ENCODE measurements at places on chromosomes 2 and 18.

DNA sequence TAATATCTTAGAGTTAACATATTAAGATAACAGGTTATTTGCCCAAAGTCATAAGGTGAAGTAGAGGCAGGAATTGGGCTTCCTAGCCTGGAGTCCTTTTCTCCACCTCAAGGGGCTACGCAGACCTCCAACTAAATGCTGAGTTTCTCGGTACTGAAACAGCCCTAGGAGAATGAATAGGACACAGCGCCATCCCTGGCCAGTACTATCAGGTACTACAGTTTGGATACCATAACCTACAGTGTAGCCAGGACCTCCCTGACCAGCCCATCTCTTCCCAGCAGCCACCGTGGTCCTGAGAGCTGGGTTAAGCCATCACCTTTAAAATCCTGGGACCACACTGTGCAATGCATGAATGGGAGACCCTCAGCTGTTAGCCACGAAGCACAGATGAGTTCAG is 15.7 kb downstream of the CASP8 start:
- DNase-seq = no peak

GRCh38 chr2:200348897-200349563 is 42.5 kb downstream of the SPATS2L start:
- DNase-seq = no peak

- DNase-seq = no peak
These were observed 13.5 kb upstream of the PRSS56 start for GRCh38 chr2:232506709-232507108.

DNA sequence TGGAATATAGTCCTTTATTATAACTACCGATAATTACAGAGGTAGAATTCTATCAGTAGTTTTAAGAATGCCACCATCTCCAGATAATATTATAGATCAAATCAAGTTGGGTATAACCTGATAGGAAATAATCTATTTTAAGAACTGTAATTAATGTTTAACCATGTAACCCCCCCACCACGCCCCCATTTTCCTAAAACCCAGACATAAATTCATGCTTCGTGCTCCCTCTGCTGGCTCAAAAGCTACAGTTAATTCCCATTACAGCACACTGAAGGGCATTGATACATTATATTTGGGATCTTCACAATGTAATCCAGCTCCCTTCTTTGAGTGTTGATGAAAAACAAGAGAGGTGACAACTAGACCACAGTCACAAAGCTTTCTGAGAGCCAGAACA is 228.0 kb upstream of the SMAD7 start:
- no peak for DNase-seq

DNA sequence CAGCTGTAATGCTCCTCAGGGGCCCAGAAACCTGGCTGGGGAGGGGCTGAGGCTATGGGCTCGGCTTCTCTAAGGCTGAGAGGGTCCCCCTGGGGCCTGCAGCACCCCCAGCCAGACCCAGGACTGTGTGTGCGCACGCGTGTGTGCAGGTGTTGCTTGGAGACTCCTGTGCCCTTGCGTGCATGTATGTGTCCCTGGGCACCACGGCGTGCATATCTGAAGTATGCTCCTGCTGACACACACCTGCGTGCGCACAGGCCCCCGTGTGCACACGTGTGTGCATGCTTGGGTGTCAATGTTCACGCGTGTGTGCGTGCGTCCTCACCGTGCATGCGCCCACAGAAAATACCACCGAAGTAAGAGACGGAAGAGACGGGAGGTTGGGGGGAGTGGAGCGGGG is 14.9 kb upstream of the ECEL1 start:
- no peak for DNase-seq

GRCh38 chr2:120787822-120788700 is 52.4 kb downstream of the GLI2 start:
- DNase-seq = no peak

- DNase-seq = no peak
These were observed 2.0 kb downstream of the NAGK start for GRCh38 chr2:71070294-71071093.

- no peak for DNase-seq
These were observed 494.2 kb upstream of the SPHKAP start for GRCh38 chr2:228675646-228676045.

DNA sequence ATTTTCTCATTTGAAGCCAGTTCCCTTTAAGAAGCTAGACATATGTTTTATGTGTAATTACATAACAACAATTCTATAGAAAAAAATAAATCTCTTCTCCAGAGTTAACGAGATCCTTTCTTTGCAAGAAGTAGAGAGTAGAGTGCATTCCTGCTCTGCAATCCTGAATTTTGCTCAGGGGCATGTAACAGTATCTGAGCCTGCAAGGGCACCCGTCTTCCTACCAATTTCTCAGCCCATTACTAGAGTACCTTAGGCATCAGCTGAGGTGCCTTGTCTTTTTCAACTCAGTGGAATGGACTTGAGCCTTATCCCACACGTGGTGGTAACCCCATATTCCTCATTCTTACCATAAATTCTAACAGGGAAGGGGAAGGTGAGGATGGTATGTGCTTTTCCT is 205.9 kb downstream of the IKZF2 start:
- no peak for DNase-seq

- no peak for DNase-seq
These were observed 4.5 kb upstream of the FHL2 start for GRCh38 chr2:105403241-105403782.

- no peak for DNase-seq
These were observed 46.3 kb upstream of the SEMA4C start for GRCh38 chr2:96916156-96916630.

DNA sequence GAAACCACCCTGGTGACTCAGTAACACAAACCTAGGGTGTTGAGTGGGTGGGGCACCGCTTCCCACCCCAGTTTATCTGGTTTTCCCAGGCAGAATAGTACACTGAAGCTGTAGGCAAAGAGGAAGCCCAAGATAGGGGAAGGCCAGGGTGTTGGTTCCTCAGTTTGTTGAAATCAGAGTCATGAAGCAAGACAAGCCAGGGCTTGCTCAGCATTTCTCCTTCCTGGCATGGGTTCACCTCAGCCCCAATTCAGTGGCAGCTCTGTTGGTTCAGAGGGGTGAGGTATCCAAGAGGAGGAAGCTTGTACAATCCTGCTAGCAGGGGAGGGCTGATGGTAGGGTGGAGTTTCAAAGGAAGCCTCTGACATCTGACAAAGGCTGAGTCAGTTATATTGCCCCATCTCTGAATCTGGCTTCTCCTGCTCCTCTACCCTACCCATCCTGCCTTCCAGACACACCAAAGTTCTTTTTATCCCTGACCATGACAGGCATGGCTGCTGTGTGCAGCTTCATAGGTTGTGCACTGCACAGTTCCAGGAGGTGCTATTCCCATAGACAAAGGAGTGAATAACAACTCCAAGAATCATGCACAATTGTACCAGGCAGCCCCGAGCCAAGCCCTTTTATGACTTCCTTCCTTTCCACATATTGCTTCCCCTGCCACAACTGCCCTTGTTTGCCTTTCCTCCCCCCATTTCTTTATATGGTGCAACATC is 24.9 kb upstream of the RAB10 start:
- DNase-seq = no peak

GRCh38 chr2:95376311-95377215 is 25.9 kb upstream of the FAHD2A start:
- DNase-seq = no peak

DNA sequence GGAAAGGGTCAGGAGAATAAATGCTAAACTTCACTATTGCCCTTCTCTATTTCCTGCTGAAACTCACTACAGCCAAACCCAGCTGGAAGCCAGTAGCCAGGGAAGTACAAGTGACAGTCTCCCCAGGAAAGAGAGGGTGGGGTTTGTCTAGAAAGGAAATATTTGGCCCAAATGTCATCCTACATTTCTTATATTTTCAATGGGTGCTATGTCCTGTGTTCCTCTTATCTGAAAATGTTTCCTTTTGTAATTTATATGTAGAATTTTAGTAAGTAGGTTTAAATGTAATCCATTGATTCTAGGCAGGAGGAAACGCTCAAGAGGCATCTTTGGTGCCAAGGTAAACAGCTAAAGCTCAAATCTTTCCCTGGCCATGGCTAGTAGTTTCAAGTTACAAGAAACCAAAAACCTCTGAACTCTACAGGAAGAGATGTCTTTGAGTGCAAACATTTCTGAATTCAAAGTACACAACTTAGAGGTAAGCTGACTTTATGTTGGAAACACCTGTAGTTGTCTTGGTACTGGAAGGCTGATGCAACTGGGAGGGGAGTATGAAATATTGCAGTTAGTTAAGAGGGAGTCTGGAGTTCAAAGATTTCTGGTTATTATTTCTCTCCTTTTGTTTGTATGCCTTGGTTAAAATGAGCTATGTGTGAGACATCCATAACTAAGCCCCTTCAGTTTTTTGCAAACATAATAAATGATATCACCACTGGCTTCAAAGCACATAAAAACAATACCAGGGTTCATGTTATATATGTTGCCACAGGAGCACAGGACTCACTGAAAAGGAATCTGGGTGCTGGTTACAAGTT is 356.1 kb upstream of the ZC3H15 start:
- DNase-seq = no peak

- DNase-seq = no peak
These were observed 9.3 kb downstream of the TSHZ1 start for GRCh38 chr18:75219745-75220375.

GRCh38 chr18:9520666-9521065 is 45.4 kb downstream of the RALBP1 start:
- no peak for DNase-seq

DNA sequence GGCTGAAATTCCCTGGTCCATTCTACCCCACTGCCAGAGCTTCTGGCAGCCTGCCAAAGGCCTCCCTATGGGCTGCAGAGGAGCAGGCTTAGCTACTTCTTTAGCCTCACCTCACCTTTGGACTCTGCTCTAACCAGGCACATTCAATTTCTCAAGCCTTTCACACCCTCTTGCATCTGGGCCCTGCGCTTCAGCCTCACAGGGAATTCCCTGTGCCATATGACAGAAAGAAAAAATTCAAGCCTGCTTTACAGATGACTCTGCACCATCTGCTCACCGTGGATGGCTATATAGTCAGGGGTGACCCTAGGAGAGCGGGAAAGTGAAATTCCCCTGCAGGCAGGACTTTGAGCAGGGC is 62.5 kb downstream of the REEP1 start:
- no peak for DNase-seq

DNA sequence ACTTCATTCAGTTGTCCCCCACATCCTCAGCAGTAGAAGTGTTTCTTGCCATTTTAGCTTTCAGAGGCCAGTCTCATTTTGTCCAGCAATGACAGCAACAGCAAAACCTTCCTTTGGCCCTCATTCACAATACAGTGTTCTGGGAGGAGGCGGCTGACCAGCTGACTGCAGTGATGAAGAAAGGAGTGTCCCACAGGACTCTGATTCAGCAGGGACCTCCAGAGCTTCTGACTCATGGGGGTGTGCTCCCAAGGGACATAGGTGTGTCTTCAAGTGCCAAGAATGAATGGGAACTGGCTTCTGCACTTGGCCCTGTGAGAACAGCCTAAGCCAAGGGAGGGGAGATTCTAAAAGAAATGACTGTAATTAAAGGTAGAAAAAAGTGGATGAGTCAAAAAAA is 147.0 kb upstream of the PELI1 start:
- DNase-seq = no peak
